Hematopoietic multipotent progenitor cell treated with erythropoietin and hydrocortisone succinate and interleukin-3 and kit ligand, for 17 days (in vitro differentiated cells): ENCODE measurements at places on chromosomes 2 and 18.

GRCh38 chr2:133986081-133986837 is 267.6 kb upstream of the MGAT5 start:
- DNase-seq, result no peak

DNA sequence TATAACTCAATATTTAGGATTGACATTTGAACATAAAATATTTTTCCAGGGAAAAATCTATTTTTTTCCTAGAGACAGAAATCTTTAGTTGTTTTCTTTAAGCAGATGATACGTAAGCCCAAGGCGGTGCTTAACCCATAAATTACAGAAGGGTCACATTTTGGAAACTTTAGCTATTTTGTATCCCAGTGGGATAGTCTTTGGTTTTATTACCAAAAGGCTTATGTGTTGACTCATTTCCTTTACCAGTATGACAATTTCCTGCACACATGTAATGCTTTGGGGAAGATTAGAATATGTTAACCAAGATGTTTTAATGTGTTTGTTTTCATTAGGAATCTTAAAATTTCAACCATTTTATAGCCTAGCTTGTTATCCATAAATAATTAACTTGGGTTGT is 24.8 kb downstream of the DYNC1I2 start:
- no peak for DNase-seq

DNA sequence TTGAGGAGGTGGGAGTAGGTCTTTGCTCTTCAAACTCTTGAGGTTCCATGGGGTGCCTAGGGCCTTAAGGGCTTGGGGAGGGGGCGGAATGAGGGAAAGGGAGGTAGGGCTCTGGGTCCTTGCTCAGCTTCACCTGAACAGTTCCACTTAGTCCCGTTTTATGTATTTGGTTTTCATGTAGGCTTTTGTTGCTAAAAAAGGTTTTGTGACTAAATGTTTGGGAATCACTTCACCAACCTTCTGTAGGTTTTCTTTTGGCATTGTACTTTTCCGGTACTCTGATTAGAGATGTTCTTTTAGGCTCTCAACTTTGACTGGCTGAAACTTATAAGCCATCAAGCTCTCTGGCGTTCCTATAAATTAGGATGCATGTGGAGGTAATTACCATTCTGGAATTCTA is 108.1 kb downstream of the MYCN start:
- DNase-seq, result no peak

DNA sequence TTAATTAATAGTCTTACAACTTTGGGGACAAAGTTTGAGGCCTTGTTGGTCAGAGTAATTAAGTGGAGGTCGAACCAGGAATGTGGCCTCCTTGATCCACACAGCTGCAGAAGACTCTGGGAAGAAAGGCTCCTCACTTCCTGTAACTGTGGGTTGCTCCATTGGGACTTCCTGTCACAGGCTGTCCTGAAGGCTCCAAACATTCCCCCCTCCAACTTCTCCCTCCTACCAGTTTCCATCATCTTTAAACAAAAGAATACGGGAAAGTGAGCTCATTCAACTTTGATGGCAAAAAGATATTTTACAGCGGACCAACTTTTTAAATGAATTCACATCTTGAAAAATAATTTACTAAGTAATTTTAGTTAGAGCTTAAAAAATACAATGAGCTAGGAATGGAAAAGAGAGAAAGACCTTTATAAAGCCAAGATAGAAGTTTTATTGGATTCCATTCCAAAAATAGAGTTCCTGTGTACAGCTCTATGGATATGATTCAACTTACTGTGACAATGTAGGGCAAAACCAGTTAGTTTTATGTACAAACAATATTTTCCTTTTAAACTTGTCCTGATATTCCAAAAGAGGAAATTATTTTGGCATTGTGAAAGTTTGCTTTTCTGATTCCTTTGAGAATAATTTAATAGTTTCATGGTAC is 212.0 kb upstream of the NABP1 start:
- DNase-seq, result no peak

DNA sequence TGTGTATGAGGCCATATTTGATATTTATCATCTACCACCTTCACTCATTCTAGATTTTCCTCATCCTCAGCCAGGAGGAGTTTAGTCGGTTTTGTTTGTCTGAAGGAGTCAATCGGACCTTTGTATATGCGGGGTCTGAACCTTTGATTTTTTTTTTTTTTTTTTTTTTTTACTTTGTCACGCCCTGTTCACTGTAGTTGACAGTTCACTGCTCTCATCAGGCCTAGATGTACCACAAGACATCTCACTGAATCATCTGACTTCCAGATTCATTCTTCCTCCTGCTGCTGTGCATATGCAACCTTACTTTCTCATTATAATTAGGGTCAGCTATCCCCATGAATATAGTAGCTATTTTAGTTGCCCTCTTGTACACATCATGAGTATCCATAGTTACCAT is 133.2 kb downstream of the ARHGAP15 start:
- no peak for DNase-seq

DNA sequence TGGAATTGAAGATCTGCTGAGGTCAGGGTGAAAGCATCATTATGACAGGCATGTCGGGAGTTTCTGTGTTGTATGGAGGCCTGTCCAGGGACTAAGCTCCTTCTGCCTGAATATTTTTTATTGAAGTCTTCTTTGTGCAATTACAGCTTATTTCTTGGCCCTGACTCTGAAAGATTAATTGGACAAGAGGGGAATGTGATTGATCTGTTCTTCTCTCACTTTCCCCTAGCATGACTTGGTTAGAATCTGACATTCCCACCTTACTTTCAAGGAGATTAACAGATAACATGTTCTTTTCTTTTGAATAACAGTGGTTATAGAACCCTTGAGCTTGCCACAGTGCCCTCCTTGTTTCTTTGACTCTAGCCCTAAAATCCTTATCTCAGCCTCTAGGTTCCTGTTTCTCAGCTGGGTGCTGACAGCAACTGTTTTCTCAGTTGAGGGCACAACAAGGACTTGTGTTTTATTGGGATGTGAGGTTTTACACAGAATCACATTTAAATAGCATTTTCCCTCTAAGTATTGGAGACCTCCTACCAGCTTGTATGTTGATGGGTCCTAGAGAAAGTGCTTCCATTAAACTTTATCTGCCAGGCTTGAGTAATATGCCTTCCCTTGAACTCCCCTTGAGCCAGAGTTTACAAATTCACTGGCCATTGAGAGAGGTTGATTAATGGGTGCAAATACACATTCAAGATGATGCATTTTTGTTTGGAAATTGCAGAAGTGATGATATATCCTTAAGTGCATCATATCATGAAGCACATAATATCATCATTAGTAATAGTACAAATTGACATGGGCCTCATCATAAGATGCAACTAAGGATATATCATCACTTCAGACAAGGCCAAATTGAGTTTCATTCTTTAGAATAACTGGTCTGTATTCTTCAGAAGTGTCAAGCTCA is 12.5 kb downstream of the TTLL4 start:
- DNase-seq, result peak; percentile 36

GRCh38 chr18:60892855-60893254 is 440.4 kb upstream of the CDH20 start:
- no peak for DNase-seq

DNA sequence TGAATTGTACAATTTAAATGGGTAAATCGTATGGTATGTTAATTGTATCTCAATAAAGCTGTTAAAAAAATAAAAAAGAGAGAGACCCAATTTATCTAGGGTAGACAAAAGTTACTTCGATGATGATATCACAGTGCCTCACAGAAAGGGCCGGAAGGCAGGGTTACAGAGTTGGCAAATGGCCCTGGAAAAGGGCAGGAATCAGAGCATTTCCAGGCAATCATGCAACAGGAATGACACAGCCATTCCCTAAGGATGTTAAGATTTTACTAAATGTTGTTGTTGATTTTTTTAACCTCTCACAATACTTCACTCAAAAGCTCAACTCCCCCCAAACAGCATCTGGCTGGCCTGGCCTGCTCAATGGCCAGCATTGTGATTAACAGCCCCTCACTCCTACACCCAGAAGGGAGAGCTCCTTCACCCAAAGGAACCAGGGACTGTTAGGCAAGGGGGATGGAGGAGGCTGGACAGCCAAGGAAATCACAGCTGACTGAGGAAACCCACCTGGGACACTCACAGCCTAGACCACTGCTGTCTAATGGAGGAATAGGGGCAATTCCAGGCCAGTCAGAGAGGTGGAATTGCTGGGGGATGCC is 7.7 kb upstream of the SP100 start:
- DNase-seq, result no peak

DNA sequence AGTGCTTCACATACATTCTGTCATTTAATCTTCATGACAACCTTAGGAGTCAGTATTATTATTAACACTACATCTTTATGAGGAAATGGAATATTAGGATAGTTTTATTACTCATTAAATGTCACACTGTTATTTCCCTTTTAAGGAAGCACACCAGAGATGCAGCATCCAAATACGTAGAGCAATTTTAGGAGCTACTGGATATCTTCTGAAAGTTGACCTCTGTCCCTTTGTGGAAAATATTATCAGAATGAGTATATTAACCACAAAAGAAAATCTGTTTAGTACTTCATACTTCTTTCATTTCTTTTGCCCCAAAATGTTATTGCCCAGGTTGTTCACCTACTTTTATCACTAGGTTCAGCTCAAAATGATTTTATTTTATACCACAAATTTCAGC is 72.9 kb upstream of the APCDD1 start:
- DNase-seq, result no peak

DNA sequence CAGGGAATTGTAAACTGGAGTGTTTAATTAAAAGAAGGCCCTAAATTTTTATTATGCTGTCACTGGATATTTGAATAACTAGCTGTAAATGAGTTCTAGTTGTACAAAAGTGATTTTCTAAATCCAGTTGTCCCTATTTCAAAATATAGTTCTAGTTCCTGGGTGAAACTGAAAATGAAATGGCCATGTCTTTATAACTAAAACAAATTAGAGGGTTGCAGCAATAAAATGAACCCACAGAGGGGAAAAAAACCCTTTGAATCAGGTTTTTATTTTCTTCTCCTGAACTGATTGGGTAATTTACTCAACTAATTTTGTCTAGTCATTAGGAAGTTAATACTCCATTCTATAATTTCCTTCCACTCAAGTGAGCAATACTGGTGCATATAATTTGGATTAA is 55.6 kb upstream of the MAP4K3 start:
- no peak for DNase-seq

DNA sequence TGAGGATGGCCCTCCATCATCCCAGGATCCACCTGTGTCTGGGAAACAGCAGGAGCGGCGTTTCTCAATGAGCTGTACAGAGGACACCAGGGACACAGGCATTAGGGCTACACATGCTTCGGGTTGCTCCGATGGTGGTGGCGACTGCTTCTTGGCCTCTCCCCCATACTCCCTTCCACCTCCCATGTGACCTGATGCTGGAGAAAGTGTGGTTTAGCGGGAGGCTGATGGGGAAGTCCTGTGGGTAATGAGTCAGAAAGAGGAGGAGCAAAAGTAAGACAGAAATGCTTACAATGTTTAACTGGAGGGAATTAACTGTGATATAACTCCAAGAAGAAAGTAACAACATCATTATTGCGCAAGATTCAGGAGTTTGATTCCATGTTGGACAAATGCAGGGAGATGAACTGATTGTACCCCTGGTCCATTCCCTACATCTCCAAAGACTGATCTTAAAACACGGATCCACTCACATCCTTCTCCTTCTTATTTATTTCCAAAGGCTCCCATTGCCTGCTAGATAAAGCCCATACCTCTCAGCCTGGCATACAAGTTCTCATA is 186.6 kb downstream of the NRP2 start:
- DNase-seq, result no peak

DNA sequence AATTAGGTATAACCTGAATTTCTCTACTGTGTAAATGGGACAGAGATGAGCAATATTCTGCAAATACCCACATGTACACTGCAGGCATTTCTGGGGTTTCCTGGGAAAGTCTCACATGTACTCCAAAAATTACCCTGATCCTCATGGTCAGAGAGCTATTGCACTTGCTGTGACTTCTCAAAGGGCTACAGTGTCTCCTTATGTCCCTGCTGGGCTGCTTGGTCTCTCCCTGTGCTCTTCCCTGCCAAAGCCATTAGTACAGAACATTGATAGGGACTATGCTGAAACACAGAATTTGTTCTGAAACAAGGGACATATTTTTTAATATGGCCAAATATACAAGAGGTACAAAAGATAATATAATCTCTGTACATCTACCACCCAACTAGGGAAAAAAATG is 924.4 kb upstream of the NXPH2 start:
- DNase-seq, result no peak

DNA sequence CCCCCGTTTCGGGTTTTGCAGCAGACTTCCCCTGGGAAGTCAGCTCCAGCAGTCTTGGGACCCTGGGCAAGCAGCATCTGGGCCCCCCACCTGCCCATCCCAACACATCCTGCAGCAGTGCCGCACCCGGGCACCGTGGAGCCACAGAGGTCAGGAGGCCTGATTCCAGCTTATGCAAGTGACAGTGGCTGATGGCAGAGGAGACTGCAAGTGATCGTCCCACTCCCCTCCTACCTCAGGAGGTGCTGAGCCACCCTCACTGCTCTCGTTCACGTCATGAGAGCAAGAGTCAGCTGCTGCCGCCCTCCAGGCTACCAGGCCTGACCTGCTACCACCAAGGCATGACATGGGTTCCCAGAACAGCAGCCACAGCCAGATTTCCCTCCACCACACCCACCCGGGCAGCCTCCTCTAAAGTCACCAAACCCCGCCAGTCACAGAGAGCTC is 18.2 kb downstream of the COX7A2L start:
- DNase-seq, result no peak

DNA sequence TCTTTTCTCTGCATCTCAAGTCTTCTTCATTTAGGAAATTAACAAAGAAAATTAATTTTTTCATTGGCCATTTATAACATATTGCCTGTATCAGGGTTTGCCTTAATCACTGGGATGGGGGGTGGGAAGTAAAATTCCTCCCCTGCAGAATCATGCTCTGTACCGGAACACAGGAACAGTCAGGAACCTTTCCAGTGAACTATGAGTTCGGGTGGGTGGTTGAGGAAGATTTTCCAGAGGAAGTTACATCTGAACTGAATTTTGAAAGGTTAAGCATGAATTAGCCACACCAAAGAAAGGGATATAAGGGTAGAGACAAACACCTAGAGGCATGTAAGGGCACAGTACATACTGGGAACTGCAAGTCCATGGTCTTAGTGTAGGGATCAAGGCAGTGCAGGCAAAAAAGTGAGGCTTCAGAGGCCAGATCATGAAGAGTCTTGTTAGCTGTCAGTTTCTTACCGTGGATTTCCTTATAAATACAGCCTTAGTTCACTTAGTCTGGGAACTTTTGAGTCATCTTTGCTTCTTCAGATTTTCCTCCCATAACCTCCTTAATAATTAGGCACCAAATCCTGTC is 55.6 kb downstream of the FAM117B start:
- no peak for DNase-seq

GRCh38 chr2:70322518-70322917 is 20.7 kb upstream of the FAM136A start:
- no peak for DNase-seq

DNA sequence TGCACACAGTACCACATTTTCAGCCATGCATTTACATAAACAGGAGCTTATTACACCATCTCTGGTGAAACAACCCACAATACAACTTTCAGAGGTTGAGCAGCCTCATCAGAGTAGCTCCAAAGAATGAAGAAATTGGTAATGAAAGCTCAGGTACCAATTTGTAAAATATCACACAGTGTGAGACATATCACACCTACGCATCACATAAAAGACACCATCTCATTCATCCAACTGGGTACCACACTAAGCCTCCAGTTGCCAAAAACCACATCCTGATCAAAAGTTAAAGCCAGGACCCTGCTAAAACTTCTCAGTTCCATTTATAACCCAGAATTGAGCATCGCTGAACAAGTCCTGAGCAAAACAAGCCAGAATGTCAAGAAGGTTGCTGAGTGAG is 4.6 kb downstream of the TMEM163 start:
- DNase-seq, result no peak
